NAMALWA (cell line): ENCODE measurements at places on chromosomes 4 and X.
A peak's percentile ranks its signal among the peaks of the same experiment; 100 is the strongest.

- DNase-seq, result peak; percentile 28
These were observed at the start of gene RAB9B for GRCh38 chrX:103831803-103832544. Gene RAB9B, minus strand, starts transcription at chrX:103832257. Its CDS starts 6,473 bp downstream, at chrX:103825784.

DNA sequence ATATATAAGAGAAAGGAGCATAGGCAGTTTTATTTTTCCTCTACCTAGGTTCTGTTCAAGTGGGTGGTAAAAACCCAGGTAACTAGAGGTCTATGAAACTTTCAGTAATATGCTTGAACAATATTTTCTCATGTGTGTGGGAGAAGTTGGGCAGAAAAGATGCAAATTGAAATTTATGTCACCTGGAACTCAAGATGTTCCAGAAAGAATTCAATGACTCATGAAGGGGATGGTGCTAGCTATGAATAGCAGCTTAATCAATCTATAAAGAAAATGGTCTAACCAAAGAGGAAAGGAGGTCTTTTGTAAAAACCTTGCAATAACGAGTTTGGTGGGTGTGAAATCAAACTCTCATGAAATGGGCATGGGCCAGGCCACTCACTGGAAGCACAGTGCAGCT lies 263.8 kb downstream of the INPP4B start:
- no peak for DNase-seq

DNA sequence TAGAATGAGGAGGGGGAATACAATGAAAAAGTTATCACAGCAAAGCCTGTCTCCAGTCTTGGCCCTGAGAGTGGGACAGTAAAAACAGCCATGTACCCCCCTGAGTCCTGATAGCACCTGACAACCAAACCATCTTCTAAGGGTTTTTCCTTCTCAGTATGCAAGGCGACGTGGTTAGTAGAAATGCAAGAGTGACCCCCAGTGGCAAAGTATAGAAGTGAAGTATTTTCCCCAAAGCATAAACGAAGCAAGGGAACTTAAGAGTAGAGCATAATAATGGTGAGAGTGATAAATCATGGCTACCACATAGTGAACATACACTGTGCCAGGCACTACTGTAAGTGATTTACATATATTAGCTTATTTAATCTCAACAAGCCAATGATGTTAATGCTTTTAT lies 52.8 kb downstream of the FAM47C start:
- DNase-seq, result peak; percentile 62

DNA sequence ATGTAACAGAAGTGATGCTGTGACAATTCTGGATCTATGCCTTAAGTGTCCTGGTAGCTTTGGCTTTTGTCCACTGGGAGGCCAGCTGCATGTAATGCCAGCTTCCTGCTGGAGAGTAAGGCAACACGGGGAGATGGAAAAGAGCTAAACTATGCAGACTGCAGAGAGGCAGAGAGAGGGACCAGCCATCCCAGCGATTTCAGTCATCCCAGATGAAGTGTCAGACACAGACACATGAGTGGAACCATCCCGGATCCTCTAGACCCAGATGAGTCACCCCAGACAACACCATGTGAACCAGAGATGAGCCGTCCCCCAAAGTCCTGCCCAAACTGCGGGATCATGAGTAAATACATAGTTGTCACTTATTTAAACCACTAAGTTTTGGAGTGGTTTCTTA lies 14.6 kb downstream of the SRPX start:
- DNase-seq, result no peak

DNA sequence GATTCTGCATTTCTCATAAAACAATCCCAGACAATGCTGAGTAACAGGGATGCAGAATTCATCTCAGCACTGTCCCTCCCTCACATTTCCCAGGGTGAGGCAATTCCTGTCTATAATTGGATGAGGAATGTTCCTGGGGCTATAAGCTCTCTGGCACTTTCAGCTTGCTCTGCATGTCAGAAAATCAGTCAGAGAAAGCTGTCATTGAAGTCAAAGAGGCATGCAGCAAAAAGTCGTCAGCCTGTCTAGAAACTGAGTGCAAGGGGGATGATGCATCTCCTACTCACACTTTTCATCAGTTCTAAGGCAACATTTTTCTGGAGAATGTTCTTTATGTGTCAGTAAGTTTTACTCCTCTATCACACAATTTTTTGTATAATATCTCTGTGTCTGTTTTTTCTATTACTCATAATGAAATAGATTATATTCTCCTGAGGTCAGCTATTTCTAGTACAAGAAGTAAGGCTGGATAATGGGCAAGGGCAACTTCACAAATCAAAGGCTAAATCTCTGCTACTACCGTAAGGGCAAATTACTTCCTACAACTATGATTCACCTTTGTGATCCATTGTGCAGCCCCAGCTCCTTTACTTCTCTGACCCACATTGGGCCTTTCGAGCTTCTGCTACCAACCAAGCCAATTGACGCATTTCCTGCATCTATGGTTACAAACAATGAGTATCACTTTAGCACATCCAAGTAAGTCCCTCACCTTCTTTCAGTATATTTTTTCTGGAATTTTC lies 56.0 kb downstream of the TASL start:
- no peak for DNase-seq

DNA sequence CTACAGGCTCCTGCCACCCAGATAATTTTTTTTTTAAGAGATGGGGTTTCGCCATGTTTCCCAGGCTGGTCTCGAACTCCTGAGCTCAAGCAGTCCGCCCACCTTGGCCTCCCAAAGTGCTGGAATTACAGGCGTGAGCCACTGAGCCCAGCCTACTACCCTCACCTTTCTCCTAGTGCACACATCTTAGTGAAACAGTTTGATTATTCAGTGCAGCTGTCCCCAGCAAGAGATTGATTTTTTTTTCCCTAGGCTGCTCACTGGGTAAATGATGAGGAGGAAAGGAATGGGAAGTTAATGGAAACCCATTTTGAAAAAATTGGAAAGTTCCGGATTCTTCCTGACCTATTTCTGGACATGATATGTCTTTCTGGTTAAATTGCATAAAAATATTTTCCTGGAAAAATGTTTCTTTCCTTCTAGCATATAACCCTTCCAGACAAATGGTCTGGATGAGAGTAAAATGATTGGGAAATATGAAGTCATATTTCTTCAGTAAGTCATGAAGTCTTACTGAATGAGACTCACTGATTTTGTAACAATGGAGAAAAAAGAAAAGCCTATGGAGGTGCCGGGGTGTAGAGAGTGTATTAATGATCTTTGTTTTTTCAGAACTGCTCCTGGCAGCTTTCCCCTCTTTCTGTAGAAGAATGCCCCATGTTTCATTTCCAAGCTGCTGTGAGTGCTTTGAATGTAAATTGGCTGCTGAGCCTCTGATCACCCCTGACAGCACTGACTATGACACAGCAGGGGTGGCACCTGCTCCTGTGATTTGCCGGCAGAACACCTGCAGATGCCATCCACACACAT lies 19.5 kb upstream of the ZNF41 start:
- DNase-seq, result no peak

DNA sequence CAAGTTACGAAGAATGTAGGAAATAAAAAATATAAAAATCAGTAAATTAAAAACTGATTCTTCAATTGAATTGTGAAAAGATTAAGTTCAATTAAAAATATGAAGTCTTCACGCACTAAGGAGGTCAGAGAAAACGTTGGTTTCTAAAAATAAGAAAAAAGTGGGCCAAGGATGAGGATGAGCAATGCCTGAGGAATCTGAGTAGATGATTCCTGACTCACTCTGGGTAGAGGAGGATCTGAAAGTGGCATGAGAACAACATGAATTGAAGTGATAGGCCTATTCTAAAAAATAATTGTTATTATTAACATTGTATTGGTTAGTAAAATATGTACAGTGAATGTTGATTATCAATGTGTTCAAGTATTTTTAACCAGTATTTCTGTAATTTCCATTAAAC lies 444.2 kb downstream of the GRIA2 start:
- DNase-seq, result no peak

- DNase-seq, result no peak
These were observed 341.8 kb downstream of the RAPGEF2 start for GRCh38 chr4:159444678-159445077.

DNA sequence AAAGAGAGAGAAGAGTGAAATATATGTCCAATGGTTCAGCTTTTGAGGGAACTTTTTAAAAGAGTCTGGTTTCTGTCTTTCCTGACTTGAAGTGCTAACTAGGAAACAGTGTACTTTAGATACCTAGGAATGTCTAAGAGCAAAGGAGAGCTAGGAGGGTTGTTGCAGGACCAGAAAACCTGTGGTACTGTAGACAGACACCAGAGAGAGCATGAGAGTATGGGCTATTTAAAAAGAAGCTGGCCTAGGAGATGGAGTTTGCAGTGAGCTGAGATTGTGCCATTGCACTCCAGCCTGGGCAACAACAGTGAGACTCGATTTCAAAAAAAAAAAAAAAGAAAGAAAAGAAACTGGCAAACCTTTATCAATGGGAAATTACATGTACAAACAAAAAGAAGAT lies 223.9 kb downstream of the FAT4 start:
- no peak for DNase-seq

DNA sequence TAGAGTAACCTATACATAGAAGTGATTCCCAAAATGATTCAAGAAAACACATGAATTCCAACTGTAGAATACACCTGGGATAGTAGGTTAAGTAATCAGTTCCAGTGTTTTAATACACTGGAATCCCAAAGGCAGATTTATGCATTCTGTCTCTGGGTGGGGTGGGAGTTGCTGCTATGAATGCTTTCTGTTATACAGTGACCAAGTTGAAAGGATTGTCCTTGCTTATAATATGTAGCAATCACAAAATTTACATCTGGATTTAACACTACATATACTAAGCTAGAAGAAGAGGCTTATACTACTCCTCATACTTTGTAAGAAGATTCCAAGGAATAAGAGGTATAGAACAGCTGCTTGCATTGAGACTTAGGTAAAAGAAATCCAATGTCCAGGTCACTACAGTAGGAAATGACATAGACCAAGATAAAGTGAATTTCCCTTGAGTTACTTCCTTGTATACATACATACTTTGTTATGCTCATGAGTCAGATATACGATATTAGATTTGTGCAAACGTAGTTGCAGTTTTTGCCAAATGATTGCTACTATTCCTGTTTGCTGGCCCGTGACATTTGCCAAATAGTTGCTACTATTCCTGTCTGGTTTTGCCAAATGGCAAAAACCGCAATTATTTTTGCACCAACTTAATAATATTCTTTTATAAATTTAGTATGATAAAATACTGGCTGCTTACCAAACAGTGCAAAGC lies 210.5 kb upstream of the DIAPH2 start:
- DNase-seq, result no peak

GRCh38 chr4:8589823-8590545 lies 2.6 kb upstream of the CPZ start:
- no peak for DNase-seq

DNA sequence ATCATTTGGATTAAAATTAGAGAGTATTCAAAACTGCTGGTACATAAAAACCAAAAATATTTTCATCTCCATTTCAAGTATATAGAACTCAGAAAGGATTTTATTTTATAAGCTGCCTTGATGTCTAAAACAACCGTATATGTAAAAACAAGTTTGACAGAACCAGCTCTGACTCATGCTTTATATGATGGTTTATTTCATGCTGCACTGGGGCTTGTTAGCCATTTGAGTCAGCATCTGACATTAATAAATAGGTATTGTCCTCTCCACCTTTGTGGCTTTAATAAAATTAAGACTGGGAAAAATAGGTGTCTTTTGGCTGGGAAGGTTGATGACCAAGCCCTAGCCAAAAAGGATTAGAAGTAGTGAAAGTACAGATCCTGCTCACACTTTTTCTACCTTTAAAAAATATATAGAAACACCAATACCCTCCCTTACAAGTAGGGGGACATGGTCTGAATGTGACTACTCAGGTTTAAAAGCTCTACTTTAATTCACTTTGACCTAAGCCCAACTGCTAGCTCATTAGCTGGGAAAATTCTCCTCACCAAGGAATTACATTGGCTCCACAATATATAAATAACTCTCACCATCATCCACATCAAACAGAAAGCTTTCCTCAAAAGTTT lies 228.1 kb downstream of the ADAMTS3 start:
- DNase-seq, result peak; percentile 10
